ENCODE measurements at places on chromosomes 12 and 14. TPM values are rescaled to one million over a fixed set of nuclear protein-coding genes. Genes with fewer than 3 reads are reported as not detected.

The INSM2 gene
- total RNA-seq, result not detected

GRCh38 chr12:57452937-57453509 lies 2.1 kb upstream of the INHBE start:
- H3K27me3 ChIP-seq, result no peaks in the 10 kb centered on the region
- no peak for DNase-seq
- no peaks in the 10 kb centered on the region for H3K36me3 ChIP-seq
- no peak overlapping the region for H3K4me3 ChIP-seq

DNA sequence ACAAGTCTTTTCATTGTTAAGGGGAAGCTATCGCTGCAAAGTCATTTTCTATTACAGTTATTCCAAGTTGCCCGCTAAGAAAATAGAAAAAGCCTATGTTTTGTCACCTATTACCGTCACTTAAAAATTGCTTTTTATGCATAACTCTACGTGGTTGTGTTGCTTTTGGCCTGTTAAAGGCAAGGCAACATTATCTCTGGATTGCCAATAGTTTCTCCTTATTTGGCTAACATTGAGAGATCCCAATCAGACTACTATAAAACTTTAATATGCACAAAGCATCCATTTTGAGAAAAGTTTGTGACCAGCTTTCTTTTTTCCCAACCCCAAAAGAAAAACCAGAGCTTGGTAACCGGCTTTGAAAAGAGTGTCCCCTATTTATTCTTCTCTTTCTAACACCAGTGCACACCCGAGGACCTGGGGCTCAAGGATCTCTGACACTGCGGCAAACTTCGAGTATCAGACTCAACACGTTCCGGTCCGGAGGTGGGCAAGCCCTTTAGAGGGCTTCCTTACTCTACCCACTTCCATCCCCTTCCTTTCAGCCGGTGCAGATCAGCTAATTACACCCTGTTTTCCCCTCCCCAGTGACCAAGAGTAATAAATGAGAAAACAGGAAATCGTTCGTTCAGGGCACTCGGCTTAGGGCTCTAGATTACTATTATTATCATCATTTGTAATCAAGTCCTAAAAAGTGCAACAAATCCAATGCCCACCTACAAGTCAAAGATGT lies 1.2 kb downstream of the PPP1R12A start:
- H3K27me3 ChIP-seq, result no peaks in the 10 kb centered on the region

- no peaks in the 10 kb centered on the region for H3K27me3 ChIP-seq
- no peak overlapping the region for H3K4me3 ChIP-seq
- H3K27ac ChIP-seq, result no peak overlapping the region
- no peak for DNase-seq
- peaks cover 52% of the 10 kb centered on the region for H3K4me1 ChIP-seq
Measured at GRCh38 chr12:106974511-106974910, 12.4 kb downstream of the MTERF2 start.

DNA sequence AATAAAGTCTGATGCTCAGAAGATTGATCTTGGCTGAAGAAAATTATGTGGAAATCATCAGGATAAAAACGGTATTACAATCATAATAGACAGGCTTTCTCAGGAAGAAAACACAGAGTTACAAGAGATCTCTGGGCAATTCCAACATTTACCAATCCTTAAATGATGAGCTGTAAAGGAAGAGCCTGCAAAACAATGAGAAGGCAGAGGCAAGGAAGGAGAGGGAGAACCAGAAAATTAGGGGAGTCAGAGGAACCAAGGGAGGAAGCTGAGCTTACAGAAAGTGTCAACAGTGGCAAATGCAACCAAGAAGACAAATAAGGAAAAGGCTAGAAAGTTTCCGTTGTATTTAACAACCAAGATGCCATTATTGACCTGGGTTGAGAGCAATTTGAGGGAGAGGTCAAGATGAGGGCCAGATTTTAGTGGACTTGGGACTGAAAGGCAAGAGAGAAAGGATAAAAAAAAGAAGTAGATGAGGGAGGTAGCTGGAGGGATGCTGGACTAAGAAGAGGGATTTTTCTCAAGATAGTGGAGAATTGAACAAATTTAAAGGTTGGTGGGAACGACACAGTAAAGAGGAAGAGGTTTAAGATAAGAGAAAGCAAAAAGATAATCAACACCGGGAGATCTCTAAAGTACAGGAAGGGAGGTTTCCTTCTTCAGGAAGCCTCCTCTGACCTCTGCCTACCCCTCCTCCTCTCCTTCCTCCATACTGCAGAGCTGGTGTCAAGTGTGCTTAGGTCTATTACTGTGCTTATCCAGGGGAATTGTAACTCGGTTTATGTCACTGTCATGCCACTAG lies 116.9 kb downstream of the DUSP6 start:
- H3K27ac ChIP-seq, result peak overlapping the region; percentile 9
- H3K4me1 ChIP-seq, result no peaks in the 10 kb centered on the region
- no peak for DNase-seq

The GYS2 gene
- total RNA-seq, result 2.7 TPM

All from esophagus squamous epithelium (tissue), 5 donors.